ENCODE measurements at places on chromosomes 6 and 20. TPM values are rescaled to one million over a fixed set of nuclear protein-coding genes. Genes with fewer than 3 reads are reported as not detected.

GRCh38 chr6:18039481-18039880, 52.0 kb upstream of the KIF13A start:
- no peak for DNase-seq
- no peaks in the 10 kb centered on the region for H3K36me3 ChIP-seq
- no peak overlapping the region for H3K4me3 ChIP-seq
- H3K4me1 ChIP-seq: no peaks in the 10 kb centered on the region

- H3K4me3 ChIP-seq: no peak overlapping the region
- H3K4me1 ChIP-seq: peaks cover 33% of the 10 kb centered on the region
- no peak for DNase-seq
- H3K27me3 ChIP-seq: no peaks in the 10 kb centered on the region
- no peak overlapping the region for H3K27ac ChIP-seq
Measured at GRCh38 chr20:57409316-57409671, 18.1 kb downstream of the RBM38 start.

OR2H1 gene
- not detected for total RNA-seq

- no peak for DNase-seq
- H3K4me1 ChIP-seq: no peaks in the 10 kb centered on the region
- H3K36me3 ChIP-seq: no peaks in the 10 kb centered on the region
- H3K27me3 ChIP-seq: no peaks in the 10 kb centered on the region
- no peak overlapping the region for H3K27ac ChIP-seq
Measured at GRCh38 chr20:53328961-53329360, 264.7 kb downstream of the ZNF217 start.

DNA sequence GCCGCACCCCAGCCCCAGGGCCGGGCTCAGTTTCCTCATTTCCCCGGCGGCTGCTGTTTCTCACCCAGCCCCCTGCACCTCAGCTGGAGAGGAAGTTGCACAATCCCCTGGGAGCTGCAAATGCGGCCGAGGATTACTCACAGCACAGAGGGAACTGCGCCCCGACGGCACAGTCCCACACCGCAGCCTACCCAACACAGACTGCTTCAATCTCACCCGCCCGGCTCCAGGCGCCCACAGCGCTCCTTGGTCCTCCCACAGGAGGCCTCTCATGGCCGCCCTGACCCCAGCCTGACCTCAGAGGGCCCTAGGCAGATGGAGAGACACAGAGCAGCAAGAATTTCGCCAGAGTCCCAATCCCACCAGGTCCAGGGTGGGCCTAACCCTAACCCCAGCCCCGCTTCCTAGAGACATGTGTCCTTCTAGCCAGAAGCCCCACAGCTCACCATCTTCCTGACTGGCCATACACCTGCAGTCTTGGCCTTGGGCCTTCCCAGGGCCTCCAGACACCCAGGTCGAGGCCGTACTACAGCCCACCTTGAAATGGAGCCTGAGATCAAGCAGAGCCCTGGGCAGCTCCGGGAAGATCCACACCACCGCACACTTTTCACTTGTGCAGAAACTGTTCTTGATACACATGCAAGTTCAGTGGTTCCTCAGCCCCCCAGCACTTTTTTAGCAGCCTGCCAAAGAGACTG, 11.7 kb downstream of the TFEB start:
- H3K4me3 ChIP-seq: no peak overlapping the region
- H3K36me3 ChIP-seq: no peaks in the 10 kb centered on the region
- DNase-seq: no peak
- H3K27me3 ChIP-seq: no peaks in the 10 kb centered on the region
- H3K4me1 ChIP-seq: peaks cover 11% of the 10 kb centered on the region
- H3K27ac ChIP-seq: no peak overlapping the region
